Stimulated activated CD8-positive, alpha-beta memory T cell treated with anti-CD3 and anti-CD28 coated beads, Interleukin-4, amount 100 ng/mL, for 1 hour (primary cell): ENCODE measurements at places on chromosomes 6 and 20.
A peak's percentile ranks its signal among the peaks of the same experiment; 100 is the strongest.

- no peak for DNase-seq
Measured at GRCh38 chr20:32600681-32601237, 15.6 kb upstream of the NOL4L start.

DNA sequence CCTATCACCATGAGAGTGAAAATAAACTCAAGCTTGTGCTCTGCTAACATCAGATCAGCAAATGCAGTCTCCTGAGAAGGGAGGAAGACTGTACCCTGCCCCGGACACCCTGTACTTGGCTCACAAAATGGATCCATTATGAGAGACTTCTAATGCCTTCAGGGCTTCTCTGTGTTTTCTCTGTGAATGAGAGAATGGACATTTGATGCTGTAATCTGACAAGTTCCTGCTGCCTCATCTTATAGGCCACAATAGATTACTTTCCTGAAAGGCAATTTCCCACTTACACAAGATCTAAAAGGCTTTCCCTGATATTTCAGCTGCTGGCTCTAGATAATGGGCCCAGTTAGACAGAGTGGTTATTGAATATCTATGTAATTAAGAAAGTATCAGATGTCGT lies 117.2 kb downstream of the OTOR start:
- no peak for DNase-seq

DNA sequence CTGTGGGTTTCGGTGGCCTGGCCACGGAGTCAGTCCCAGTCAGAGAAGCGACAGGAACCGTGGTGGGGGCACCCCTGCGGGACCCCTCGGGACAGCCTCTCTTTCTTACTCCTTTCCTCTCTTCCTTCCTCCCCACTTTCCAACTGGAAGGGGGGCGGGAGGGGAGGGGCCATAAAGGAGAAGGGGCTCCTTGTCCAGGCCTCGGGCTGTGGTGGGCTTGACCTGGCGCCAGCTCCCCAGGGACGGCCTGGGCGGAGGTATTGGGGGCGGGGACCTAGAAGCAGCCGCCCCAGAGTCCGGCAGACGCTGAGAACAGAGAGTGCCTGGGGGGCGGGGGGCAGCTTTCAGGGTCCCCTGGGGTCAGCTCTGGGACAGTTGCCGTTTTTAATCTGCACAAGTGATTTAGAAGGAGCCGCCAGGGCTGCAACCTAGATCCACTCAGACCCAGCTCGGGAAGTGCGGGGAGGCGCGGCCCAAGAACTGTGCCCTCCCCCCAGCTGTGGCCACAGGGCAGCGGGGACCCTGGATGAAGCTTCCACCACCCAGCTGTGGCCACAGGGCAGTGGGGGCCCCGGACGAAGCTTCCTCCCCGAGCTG lies 6.4 kb upstream of the ABHD16B start:
- no peak for DNase-seq

GRCh38 chr20:40997116-40997515 lies 31.5 kb upstream of the TOP1 start:
- DNase-seq, result no peak

GRCh38 chr6:7518877-7519276 lies 22.6 kb upstream of the DSP start:
- DNase-seq, result no peak

GRCh38 chr20:3786665-3787323 lies at the start of gene CENPB:
Gene CENPB (minus strand): TSS chr20:3786740. CDS start chr20:3786483, 257 bp downstream.
- peak; percentile 78 for DNase-seq

DNA sequence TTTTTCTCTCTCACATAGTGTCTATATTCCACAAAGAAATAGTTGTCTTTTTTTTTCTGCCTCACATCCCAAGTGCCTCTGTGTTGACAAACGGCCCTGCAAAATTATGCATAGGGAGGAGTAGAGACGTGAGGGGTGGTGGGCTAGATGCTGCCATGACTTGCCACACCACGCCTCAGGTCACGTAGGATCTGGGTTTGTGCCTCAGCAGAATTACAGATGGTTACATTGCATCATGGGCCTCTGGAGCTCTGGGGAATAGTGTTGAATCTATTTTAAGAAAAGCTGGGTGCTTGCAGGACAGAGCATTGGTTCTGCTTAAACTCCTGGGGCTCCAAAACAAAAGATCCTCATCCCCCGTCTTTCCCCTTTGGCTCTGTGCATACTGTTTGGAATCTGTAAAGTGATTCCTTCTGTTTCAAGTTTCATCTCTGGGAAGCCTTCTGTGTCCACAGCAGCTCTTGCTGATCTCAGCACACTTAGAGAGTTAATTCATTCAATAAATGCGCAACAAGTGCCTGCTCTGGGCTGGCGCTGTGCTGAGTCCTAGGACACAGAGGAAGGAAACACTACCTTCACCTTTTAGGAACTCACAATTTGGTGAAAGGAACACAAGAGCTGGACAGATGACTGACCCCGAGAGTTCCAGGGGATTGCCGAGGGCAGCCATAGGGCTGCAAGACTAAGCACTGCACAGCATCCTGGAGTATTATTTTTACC lies 2.4 kb downstream of the FANCE start:
- DNase-seq, result no peak

GRCh38 chr6:157732007-157732406 lies 91.0 kb upstream of the SNX9 start:
- no peak for DNase-seq

DNA sequence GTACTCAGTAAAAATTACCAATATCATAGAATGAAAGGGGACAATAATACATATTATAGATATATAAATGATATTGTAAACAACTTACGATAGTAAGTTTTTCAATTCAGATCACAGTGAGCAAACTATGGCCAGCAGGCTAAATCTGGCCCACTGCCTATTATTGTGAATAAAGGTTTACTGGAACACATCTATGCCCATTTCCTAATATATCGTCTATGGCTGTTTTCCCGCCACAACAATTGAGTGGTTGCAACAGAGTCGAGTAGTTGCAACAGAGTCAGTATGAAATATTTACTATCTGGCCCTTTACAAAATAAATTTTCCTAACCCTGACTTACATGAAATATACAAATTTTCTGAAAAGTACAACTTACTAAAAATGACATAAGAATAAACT lies 297.3 kb upstream of the KCNQ5 start:
- DNase-seq, result no peak

GRCh38 chr6:252775-253535 lies 39.3 kb upstream of the DUSP22 start:
- no peak for DNase-seq

DNA sequence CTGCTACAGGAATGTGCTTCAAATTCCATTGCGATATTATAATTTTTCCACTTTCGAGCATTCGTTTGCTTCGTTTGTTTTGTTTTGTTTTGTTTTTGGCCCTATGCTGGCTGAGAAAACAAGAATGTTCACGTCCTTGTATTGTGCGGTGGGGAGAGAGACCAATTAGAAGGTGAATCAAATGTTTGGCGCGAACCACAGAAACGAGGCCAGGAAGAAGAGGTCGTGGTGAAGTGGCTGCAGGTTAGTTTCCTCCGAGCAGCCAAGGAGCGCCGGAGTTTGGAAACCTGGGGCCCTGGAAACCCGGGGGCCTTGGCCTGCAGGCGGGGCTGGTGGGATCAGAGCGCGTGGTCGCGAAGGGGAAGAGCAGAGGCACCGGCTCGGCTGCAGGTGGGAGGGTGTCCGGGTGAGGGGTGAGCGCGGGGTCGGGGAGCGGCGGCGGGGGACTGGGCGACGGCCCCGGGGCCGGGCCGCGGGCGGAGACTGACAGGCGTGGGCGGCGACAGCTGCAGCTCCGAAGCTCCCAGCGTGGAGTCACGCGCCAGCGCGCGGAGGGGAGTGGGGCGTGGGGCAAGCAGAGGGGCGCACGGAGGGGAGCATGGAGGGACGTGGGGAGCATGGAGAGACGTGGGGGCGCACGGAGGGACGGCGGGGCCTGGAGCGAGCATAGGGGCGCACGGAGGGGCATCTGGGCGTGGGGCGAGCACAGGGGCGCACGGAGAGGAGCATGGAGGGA lies 141.5 kb upstream of the PDE10A start:
- DNase-seq, result no peak
